CD4-positive, CD25-positive, alpha-beta regulatory T cell (primary cell): ENCODE measurements at places on chromosomes 5 and 9.

DNA sequence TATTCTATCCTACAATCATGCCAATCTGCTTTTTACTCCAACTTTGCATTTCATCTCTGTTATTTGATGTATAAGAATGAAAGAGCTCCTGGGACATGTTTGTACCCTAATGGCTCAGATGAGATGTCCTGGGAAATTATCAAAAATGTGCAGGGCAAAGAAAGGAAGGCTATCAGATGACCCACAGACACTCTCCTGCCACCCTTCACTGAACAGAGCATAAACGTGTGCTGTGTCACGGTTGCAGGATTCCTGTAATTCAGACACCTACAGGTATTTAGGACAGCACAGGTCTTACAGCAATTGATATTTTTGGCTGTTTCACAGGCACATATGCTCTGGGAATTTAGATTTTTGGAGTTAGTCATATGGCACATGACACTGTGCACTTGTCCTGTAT lies 149.2 kb upstream of the GAS1 start:
- no peaks in the 10 kb centered on the region for H3K36me3 ChIP-seq
- H3K4me1 ChIP-seq, result no peaks in the 10 kb centered on the region
- H3K27me3 ChIP-seq, result no peaks in the 10 kb centered on the region
- no peak for DNase-seq
- no peak overlapping the region for H3K27ac ChIP-seq

DNA sequence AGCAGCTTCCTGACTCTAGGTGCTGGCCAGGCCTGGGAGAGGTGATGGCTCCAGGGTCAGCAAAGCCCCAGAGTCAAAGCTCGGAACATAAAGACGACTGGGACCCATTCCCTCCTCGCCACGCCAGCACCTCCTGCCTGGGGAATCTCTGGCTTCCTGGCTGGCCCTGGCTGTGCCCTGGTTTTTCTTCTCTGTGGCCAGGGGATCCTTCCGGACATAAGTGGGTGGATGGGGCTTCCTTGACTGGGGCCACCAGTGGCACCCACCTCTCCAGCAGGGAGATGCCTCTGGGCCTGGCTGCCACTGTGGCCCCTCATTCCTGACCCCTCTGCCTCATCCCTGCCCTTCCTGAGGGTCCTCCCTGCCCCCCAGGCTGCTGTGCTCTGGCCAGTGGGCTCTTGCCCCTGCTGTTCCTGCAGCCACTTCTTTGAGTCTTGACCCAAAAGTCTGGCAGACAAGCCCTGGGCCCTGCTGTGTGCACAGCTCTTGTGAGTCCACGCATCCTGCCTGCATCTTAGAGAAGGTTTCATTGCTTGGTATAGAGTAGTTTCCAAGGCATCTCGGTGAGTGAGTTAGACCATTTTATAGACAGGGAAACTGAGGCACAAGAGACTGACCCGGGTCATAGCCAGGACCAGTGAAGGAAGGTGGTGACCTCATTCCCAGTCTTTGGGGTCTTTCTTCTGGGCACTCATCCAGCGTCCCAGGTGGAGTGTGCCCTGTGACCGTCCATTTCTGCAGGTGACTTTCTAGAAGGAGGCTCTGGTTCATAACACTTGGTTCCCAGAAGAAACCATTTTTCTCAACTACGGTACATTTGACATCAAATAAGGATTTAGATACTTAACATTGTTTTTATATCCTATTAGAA lies 17.3 kb upstream of the LPCAT1 start:
- H3K27me3 ChIP-seq, result no peaks in the 10 kb centered on the region
- DNase-seq, result no peak
- no peaks in the 10 kb centered on the region for H3K36me3 ChIP-seq
- no peak overlapping the region for H3K4me3 ChIP-seq
- no peak overlapping the region for H3K27ac ChIP-seq

- DNase-seq, result peak; percentile 47
- no peaks in the 10 kb centered on the region for H3K27me3 ChIP-seq
- H3K4me3 ChIP-seq, result peak overlapping the region; percentile 90
- peaks cover 13% of the 10 kb centered on the region for H3K36me3 ChIP-seq
- peak overlapping the region; percentile 97 for H3K27ac ChIP-seq
- H3K4me1 ChIP-seq, result peaks cover 52% of the 10 kb centered on the region
These were observed 462 bp downstream of the NUDCD2 start for GRCh38 chr5:163459462-163459818.

DNA sequence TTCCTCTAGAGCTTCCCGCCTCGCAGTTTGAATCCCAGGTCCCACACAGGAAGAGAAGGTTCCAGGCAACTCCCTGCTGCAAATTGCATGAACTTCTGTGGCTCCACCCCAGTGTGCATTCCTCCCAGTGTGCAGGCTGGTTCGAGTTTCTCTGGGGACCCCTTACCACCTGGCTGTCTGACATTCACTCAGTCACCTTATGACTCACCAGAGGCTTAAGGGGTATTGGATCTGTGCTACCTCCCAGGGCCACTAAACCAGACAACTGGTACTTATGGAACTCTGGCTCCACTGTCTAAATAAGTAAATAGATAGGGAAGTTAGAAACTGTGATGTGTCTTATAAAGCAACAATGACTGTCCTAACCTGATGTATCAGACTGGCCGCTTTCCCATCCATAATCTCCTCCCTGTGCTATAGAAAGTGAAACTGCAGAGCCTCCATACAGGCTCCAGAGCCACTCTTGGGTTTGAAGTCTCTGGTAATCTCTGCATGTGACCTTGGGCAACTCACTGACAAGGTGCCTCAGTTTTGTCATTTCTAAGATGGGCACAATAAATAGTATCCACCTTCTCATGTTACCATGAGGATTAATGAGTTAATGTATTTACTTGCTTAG lies 720.6 kb downstream of the SEMA5A start:
- no peaks in the 10 kb centered on the region for H3K36me3 ChIP-seq
- H3K4me1 ChIP-seq, result no peaks in the 10 kb centered on the region
- no peak overlapping the region for H3K27ac ChIP-seq
- DNase-seq, result no peak
- H3K27me3 ChIP-seq, result no peaks in the 10 kb centered on the region

DNA sequence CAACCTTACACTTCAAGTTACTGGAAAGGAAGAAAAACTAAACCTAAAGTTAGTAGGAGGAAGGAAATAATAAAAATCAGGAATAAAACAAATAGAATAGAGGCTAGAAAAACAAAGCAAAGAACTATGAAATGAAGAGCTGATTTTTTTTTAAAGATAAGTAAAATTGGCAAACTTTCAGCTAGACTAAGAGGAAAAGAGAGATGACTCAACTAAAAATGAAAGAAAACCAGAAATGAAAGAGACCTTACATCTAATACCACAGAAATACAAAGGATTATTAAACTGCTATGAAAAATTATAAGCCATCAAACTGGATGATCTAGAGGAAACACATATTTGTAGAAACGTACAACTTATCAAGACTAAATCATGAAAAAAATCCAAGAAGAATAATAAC lies 60.0 kb downstream of the PRRC1 start:
- H3K36me3 ChIP-seq, result no peaks in the 10 kb centered on the region
- no peak overlapping the region for H3K27ac ChIP-seq
- peaks cover 13% of the 10 kb centered on the region for H3K27me3 ChIP-seq

DNA sequence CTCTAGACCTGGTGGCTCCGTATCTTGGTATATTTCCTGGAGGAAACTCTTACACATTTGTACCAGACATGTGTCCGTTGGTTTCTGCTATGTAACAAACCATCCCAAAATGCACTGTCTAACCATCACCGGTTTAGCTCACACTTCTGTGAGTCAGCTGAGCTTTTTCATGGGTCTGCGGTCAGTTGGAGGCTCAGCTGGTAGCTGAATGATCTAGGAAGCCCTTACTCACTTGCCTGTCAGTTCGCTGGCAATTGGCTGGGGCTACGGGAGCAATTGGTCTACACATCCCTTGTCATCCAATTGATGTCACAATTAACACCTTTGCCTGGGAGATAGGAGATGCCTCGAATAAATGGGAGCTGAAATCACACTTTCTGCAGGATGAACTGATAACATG lies 11.6 kb upstream of the WHRN start:
- H3K4me3 ChIP-seq, result no peak overlapping the region
- peaks cover 3% of the 10 kb centered on the region for H3K4me1 ChIP-seq
- H3K27me3 ChIP-seq, result peaks cover 6% of the 10 kb centered on the region
- H3K27ac ChIP-seq, result no peak overlapping the region

- H3K27me3 ChIP-seq, result no peaks in the 10 kb centered on the region
- DNase-seq, result no peak
- H3K4me3 ChIP-seq, result no peak overlapping the region
- no peaks in the 10 kb centered on the region for H3K4me1 ChIP-seq
- no peak overlapping the region for H3K27ac ChIP-seq
These were observed 21.8 kb upstream of the DENND4C start for GRCh38 chr9:19208653-19209052.
